ENCODE measurements at places on chromosomes 2 and 18.
A peak's percentile ranks its signal among the peaks of the same experiment; 100 is the strongest.

GRCh38 chr2:146108993-146109392 is 1589.1 kb upstream of the ZEB2 start:
- DNase-seq: no peak

DNA sequence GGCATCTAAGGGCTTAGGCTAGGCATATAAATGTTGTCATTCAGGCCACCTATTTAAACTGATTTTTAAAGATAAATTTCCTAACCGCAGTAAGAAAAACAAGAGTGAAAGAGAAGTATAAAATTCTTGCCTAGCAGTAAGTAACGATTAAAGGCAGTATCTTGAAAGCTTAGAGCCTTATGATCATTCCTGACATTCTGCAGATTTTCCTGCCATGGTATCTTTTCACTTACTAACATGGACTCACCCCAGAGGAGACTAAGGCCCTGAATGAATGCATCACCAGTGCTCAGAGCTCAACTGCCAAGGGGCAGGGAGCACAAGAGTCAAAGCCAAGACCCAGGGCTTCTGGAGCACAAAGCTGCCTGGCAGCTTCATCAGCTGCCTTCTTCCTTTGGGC is 133.1 kb downstream of the GCA start:
- DNase-seq: no peak

- no peak for DNase-seq
Measured at GRCh38 chr2:158702740-158703139, 92.4 kb upstream of the DAPL1 start.

GRCh38 chr2:97718942-97719341 is 5.6 kb downstream of the ZAP70 start:
- DNase-seq: no peak

DNA sequence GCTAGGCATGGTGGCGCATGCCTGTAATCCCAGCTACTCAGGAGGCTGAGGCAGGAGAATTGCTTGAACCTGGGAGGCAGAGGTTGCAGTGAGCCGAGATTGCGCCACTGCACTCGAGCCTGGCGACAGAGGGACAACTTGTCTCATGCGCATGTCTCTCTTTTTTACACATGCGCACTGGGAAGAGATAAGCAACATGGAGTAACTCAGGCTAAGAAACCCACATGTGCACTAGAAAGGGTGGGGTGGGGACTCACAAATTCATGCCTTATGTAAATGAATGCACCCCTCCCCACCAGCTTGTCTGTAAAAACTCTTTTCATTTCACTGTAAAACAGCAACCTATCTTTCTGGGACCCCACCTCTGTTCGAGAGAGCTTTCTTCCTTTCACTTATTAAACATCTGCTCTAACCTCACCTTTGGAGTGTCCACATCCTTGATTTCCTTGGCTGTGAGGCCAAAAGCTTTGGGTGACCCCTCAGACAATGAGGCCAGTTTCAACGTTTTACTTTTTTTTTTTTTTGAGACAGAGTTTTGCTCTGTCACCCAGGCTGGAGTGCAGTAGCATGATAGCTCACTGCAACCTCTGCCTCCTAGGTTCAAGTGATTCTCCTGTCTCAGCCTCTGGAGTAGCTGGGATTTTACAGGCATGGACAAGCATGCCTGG is 91.6 kb upstream of the RMP24 start:
- no peak for DNase-seq

DNA sequence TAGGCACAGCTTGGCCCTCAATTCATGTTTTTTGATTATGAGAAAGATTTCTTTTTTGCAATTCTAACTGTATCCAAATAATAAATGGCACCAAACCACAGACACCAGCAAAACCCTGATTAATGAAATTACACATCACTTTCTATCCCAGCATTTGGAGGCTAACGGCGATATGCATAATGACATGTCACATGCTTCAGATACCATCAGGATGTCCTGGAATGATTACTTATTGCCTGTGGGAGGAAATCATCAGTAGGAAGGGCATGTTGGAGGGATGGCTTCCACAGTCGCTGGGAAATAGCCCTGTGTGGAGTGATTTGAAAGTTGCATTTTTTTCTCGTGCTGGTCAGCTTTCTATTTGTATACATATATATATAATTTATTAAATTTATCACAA is 121.7 kb downstream of the CMPK2 start:
- DNase-seq: no peak

- DNase-seq: peak; percentile 25
Measured at GRCh38 chr2:95389245-95390119, 13.0 kb upstream of the FAHD2A start.

DNA sequence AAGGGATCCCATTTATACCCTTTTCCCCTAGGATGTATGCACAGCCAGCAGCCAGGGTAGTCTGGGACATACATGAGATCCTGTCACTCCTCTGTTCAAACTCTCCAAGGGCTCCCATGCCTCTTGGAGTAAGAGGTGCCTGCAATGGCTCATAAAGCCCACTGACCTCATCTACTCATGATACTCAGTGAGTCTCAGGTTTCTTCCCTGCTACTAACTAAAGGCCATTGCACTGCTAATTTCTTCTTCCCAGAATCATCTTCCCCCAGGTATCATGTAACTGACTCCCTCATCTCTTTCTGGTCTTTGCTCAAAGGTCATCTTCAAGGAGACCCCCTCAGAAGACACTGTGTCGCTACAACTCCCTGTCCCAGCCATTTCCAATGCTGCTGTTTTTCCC is 68.2 kb downstream of the CCBE1 start:
- no peak for DNase-seq

DNA sequence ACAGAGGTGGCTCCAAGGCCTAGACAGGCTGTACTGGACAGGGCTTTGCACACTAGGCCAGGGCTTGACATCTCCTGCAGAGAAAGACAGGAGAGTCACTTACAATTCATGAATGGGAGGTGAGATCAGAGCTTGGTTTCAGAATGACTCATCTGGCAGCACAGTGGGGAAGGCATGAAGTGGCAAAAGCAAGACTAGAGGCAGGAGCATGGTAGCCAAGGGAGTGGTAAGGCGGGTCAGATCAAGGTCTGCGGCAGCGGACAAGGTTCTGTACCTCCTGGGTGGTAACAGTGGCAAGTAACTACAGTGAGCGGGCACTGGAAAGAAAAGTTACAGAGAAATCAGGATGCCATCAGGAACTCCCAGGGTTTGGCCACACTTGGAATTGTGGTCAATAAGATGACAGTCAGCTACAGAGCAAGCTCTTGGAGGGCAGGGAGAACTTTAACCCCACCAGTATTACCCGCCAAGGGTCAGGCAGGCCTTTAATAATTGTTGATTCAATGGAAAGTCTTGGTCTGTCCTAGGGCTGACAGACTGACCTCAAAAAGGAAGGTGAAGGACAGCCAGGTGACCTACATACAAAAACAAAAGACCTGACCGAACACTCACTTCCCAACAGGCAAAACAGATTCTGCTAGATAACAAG is 5.7 kb downstream of the MCFD2 start:
- DNase-seq: no peak

GRCh38 chr2:121220995-121221394 is 64.0 kb downstream of the TFCP2L1 start:
- no peak for DNase-seq

DNA sequence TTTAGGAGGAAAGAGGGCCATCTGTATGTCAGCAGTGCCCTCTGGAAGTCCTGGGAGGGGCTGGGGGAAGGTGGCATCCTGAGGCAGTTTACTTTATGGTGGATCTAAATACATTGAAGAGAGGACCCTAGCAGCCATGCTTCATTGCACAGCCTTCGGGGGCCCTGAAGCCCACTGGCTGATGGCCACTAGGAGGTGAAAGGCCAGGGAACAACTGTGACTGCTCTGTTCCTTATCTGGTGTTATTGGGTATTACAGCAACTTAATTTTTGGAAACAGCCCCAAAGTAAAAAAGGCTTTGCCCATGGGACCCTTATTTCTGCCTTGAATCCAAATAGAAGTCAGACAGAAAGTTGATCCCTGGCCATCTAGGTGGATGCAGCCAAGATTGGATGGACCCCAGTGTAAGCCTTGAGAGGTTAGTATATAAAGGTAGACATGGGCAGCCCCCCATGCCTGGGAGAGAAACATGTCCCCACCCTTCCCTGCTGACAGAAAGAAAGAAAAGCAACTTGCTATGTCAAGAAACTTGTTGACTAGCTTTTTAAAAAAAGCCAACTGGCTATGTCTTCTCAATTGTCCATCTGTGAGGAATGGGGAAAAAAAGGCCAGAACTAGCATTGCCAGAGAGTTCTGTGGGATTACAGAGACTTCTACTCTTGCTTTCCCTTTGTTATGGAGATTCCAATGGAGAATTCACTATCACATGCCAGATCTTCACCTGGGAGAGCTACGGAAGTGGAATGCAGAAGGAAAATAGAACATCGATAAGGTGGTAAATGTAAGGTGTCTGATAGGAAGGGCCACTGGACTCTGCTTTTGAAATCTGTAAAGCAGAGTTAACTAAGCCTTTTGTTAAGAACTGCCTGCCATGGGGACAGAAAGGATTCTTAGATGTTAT is 58.6 kb upstream of the OSR1 start:
- no peak for DNase-seq

- DNase-seq: no peak
Measured at GRCh38 chr2:233760043-233760442, at the start of gene UGT1A1. Gene UGT1A1, plus strand, starts transcription at chr2:233760270. Its CDS starts 18 bp downstream, at chr2:233760288.

DNA sequence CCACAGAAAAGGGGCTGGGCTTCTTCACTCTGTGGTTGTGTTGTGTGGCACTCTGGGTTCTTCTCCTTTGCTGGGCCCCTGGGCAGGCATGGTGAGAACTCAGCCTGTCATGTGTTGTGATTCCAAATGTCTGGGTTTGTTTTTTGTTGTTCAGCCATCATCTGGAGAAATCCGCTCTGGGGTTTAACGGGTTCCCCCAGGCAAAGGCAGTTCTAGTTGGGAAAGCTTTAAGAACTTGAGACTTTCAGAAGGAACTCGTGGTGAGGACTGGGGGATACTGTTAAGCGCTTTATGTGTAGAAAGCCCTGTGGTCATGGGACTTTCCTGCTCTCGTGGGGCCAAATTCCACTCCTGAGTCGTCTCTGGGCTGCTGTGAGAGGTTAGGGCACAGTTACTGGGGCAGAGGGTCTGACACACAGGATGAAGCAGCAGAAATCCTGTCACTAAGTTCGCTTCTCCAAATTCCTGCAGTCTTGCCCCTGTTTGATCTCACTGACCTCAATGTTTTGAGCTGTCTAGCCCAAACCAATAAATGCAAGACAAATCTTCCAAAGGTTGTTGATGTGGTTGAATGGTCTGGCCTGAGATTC is 87.7 kb downstream of the RAPGEF4 start:
- no peak for DNase-seq

DNA sequence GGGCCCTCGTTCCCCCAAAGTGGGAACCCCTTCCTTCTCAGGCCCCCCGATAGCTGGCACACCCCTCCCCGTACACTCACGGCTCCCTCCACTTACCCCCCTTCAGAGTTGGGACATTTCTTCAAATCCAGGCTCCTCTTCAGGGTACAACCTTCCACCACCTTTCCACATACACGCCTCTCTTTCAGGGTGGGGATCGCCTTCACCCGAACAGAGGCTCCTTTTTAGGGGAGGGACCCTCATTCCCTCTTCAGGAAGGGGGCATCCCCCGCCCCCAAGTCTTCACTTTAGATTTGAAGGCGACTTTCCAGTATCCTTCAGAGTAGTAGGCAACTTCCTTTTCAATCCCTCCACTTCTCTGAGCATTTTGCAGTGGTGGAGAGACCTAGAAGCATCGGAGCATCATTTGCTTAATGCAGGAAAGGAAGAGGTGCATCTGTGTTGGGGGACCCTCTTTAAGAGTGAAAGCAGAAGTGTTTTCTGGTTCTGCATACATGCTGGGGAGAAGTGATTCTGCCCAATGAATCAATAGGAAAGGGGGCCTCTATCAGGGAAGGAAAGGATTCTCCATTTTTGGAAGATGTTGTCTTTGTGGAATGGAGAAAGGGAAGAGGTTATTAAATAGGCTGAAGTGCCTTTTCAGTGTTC is 845 bp downstream of the EML4 start:
- DNase-seq: no peak

Measured in stimulated activated CD8-positive, alpha-beta memory T cell treated with anti-CD3 and anti-CD28 coated beads, Interleukin-7, amount 100 ng/mL, for 1 hour (primary cell).